Progenitor cell of endocrine pancreas (in vitro differentiated cells): ENCODE measurements at places on chromosomes 6 and 20. TPM values are rescaled to one million over a fixed set of nuclear protein-coding genes. Genes with fewer than 3 reads are reported as not detected.

The LGSN gene
- total RNA-seq = 0.18 TPM in 1 of 2 replicates, not detected in the other

GRCh38 chr6:25217302-25217701 is 61.9 kb upstream of the CARMIL1 start:
- DNase-seq = no peak

DNA sequence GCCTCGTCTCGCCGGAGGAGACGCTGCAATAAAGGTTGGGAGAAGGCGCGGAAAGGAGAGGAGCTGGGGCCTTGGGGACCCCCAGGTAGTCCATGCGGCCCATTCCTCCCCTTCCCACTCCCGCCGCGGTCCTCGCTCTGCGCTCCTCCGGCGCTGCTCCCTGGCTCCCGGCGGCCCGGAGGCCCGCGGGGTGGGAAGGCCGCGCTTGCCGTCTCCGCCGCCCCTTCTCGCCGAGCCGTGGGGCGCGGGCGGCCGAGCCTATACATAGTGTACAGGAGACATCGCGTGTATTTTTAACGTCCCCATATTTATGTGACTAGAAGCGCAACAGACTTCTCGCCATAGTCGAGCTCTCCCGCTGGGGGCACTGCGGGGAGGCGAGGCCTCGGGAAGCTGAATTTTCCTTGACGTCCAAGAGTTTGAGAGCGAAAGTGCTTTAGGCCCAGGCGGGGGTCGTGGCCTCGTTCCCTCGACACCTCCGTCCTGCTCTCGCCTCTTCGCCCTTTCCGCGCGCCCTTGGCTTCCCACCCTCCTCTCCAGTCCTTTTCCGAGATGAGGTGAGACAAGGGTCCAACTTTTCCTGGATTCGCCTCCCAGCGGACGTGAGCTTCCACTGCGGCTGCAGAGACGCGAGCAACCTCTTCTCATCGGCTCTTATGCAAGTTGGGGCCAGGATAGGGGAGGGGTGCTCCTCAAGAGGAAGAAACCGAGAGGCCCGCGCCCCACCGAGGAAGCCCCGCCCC is 29.0 kb downstream of the SLC12A5 start:
- DNase-seq = peak; percentile 21

DNA sequence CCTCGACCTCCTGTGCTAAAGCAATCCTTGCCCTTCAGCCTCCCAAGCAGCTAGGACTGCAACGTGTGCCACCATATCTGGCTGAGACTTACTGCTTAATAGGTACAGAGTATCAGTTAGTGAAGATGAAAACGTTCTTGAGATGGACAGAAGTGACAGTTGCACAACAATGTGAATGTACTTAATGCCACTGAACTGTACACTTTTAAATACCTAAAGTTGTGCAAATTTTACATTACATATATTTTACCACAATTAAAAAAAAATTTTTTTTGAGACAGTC is 25.9 kb downstream of the NUDT3 start:
- no peak for DNase-seq

The SLC26A8 gene
- not detected in 2 replicates for total RNA-seq

DNA sequence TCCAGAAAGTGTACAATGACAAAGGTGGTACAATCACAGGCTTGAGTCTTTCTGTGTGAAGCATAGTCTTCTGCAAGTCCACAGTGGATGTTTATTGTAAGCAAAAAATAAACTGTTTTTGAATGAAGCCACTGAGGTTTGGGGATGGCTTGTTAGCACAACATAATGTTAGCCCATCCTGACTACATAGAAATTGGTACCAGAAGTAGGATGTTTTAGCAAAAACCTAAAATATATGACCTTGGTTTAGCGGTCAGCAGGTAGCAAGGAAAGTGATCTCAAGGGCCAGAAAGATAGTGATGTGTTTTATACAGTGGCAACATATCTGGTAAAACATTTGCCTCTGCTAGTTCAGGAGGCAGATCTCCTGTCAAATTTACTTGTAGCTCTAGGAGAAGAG is 15.8 kb downstream of the PLAGL1 start:
- no peak for DNase-seq

The DBNDD2 gene
- total RNA-seq = 22.0 and 23.2 TPM in 2 replicates

The TMEM244 gene
- not detected in 2 replicates for total RNA-seq

DNA sequence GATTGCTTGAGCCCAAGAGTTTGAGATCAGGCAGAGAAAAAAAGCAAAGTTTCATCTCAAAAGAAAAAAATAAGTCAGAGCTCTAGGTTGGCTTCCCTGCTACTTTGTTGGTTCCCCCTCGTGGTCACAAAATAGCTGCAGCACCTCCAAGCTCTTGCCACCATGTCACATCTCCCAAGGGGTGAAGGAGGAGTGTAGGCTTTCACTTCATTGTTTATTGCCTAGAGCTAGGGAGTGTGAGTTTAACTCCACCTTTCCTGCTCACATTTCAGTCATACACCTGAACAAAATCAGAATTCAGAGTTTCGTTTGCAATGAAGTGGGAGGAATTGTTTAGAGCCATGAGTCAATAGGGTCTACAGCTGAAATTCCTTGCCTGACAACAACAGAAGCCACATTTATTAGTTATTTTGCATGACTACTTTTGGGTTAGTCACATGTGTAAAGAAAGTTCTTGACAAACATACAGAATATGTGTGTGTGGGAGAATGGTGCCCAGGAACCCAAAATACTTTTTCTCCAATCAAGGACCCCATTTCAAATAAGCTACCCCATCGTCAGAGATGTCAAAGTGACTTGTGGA is 56.2 kb upstream of the UFL1 start:
- DNase-seq = no peak
